ENCODE measurements at places on chromosomes 12 and 14.
A peak's percentile ranks its signal among the peaks of the same experiment; 100 is the strongest.

- DNase-seq, result peak; percentile 33
These were observed 58.9 kb upstream of the KITLG start for GRCh38 chr12:88638966-88639760.

DNA sequence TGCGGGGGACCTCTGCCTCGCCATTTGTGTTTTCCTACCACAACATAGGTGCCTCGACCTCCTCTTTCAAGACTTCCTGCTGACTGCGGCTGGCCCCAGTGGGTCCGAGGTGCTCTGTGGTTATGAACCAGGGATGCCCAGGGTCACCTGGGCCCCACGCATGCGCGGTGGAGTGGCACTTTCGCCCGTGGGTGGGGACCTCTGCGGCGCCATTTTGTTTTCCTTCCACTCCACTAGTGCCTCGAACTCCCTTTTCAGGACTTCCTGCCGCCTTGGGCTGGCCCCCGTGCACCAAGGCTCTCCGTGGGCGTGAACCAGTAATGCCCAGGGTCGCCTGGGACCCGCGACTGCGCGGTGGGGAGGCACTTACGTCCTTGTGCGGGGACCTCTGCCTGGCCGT, 351.6 kb downstream of the ALG10 start:
- DNase-seq, result no peak

DNA sequence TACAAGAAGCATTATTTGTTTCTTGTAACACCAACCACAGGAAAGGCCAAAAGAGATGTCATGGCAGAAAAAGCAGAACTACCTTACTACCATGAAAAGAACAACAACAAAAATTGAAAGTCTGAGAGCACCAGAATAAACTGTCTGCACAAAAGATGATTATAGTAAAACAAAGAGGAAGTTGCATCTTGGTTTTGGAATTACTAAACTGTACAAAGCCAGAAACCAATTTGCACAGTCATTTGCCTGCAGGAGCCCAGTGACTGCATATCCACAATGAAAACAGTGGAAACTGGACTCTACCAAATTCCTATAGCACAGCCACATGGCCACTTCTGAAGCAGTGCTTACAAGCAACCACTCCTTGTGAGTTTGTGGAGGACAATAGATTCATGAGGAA, 276.2 kb downstream of the SSPN start:
- no peak for DNase-seq

- DNase-seq, result no peak
These were observed 6.8 kb downstream of the ENDOU start for GRCh38 chr12:47718531-47718930.

GRCh38 chr14:90368946-90369721, 27.7 kb upstream of the CALM1 start:
- no peak for DNase-seq

All from right hindlimb (tissue), 1 donor.